Vagina (tissue), 2 donors: ENCODE measurements at places on chromosomes 6 and 20.
A peak's percentile ranks its signal among the peaks of the same experiment; 100 is the strongest.

DNA sequence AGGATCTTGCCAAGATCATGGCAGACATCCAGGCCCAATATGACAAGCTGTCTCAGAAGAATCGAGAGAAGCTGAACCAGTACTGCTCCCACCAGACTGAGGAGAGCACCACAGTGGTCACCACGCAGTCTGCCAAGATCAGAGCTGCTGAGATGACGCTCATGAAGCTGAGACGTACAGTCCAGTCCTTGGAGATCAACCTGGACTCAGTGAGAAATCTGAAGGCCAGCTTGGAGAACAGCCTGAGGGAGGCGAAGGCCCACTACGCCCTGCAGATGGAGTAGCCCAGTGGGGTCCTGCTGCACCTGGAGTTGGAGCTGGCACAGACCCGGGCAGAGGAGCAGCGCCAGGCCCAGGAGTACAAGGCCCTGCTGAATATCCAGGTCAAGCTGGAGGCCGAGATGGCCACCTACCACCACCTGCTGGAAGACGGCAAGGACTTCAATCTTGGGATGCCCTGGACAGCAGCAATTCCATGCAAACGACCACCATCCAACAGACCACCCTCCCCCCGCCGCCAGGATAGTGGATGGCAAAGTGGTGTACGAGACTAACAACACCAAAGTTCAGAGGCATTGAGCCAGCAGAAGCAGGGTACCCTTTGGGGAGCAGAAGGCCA lies 44.7 kb upstream of the GRM4 start:
- H3K4me1 ChIP-seq = no peaks in the 10 kb centered on the region
- H3K27me3 ChIP-seq = no peaks in the 10 kb centered on the region
- DNase-seq = peak; percentile 70
- H3K4me3 ChIP-seq = no peak overlapping the region
- H3K36me3 ChIP-seq = no peaks in the 10 kb centered on the region

DNA sequence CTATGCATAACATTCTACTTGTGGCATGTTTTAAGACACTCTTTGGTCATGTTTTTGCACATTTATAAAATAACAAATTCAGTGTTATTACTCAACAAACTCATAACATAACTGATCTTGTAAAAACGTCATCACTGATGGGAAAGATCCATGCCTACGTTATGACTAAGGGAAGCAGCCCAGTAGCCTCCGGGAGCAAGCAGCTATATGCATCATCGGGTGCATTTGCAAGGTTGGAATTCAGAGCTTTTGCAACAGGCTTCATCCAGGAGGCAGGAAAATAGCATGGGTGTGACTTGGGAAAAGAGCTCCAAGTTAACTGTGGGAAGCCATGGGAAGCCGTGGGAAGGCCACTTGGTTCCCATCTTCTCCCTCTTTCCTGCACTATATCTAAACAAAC lies 271.6 kb upstream of the SGK1 start:
- peak overlapping the region; percentile 66 for H3K27ac ChIP-seq
- no peaks in the 10 kb centered on the region for H3K27me3 ChIP-seq
- no peak overlapping the region for H3K4me3 ChIP-seq
- H3K4me1 ChIP-seq = peaks cover 9% of the 10 kb centered on the region
- no peaks in the 10 kb centered on the region for H3K36me3 ChIP-seq

GRCh38 chr6:108742041-108742440 lies 106.2 kb upstream of the ARMC2 start:
- H3K27me3 ChIP-seq = no peaks in the 10 kb centered on the region
- no peak overlapping the region for H3K4me3 ChIP-seq
- no peaks in the 10 kb centered on the region for H3K36me3 ChIP-seq
- H3K4me1 ChIP-seq = peaks cover 22% of the 10 kb centered on the region

GRCh38 chr20:51376111-51376510 lies 166.4 kb downstream of the NFATC2 start:
- no peaks in the 10 kb centered on the region for H3K27me3 ChIP-seq
- H3K4me1 ChIP-seq = peaks cover 8% of the 10 kb centered on the region
- no peaks in the 10 kb centered on the region for H3K36me3 ChIP-seq
- no peak overlapping the region for H3K4me3 ChIP-seq
- no peak overlapping the region for H3K27ac ChIP-seq

GRCh38 chr6:3750317-3751076 lies 1.0 kb downstream of the PXDC1 start:
- H3K36me3 ChIP-seq = no peaks in the 10 kb centered on the region
- peak overlapping the region; percentile 100 for H3K27ac ChIP-seq
- peak overlapping the region; percentile 100 for H3K4me3 ChIP-seq
- H3K27me3 ChIP-seq = no peaks in the 10 kb centered on the region

- no peak overlapping the region for H3K27ac ChIP-seq
- H3K27me3 ChIP-seq = no peaks in the 10 kb centered on the region
- peaks cover 49% of the 10 kb centered on the region for H3K4me1 ChIP-seq
- no peak for DNase-seq
These were observed 2.8 kb downstream of the TMEM14C start for GRCh38 chr6:10725716-10726115.

GRCh38 chr6:143449714-143450452 lies 612 bp downstream of the ADAT2 start:
- peak overlapping the region; percentile 73 for H3K4me3 ChIP-seq
- peaks cover 26% of the 10 kb centered on the region for H3K4me1 ChIP-seq
- no peaks in the 10 kb centered on the region for H3K36me3 ChIP-seq
- DNase-seq = no peak
- H3K27me3 ChIP-seq = no peaks in the 10 kb centered on the region
- H3K27ac ChIP-seq = peak overlapping the region; percentile 62

DNA sequence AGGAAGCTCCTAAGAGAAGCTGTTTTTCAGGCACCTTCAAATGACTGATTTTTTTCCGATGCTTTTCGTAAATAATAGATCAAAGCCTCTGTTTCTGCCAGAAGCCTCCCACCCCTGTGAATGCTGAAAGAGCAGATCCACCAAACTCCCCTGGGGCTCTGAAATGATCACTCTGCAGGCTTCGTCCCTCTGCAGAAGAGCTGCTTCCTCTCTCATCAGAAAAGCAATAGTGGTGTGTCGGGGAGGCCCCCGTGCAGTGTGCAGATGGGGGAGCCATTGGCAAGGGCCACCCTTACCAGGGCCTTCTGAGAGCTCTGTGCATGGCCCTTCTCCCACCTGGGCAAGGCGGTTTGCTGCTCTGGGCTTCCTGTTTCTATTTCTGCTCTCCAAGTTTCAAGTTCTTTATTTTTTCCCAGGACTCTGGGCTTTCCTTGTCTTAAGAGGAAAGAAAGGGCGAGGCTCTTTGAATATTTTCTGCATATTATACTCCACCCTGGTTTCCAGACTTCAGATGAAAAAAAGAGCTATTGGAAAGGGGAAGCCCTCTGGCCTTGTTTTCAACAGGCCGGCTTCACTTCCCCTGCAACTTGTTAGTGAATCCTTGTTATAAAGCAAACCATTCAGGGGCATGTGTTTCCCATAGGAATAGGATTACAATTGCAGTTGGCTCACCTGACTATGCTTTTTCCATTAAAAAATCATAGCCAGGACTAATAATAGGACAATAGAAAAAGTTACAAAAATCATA lies 155.2 kb downstream of the TTLL2 start:
- no peak overlapping the region for H3K27ac ChIP-seq
- H3K27me3 ChIP-seq = no peaks in the 10 kb centered on the region
- DNase-seq = no peak
- H3K4me3 ChIP-seq = no peak overlapping the region
- no peaks in the 10 kb centered on the region for H3K36me3 ChIP-seq

GRCh38 chr6:142332393-142333098 lies 30.7 kb downstream of the ADGRG6 start:
- no peak for DNase-seq
- no peak overlapping the region for H3K27ac ChIP-seq
- H3K27me3 ChIP-seq = no peaks in the 10 kb centered on the region
- no peaks in the 10 kb centered on the region for H3K4me1 ChIP-seq

DNA sequence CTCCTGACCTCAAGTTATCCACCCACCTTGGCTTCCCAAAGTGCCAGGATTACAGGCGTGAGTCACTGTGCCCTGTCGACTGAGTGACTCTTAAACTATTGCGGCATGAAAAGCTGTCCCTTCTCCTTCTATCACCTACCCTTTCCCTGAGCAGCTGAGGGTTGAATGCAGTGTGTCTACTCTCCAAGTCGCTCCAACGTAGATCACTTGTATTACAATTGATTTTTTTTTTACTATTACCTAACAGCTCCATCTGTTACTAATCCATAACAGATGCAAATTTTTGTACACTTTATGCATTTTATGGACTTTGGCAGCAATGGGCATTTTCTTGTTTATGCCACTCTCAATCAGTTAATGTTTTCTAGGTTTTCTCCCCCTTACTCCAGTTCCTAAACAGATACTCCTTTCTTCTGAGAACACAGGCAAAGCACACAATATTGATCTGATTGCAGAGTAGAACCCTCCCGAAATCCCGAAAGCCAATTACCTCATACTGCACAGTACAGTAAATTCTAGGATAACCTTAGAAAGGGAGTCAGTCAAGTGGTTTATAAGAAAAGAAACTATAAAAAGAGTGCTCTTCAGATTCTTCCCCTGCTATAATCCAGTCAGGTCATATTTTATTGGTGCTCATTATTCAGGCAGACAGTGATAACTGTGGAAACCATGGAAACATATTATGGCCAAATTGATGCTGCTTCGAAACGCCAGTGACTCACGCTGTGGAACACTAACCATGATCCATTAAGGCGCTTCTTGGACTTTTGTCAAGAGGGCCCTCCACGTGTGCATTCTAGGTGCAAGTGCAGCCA lies 273.0 kb downstream of the ADGB start:
- no peak for DNase-seq
- H3K27me3 ChIP-seq = no peaks in the 10 kb centered on the region
- no peak overlapping the region for H3K27ac ChIP-seq
- H3K4me1 ChIP-seq = peaks cover 8% of the 10 kb centered on the region

GRCh38 chr6:145087034-145087433 lies 648.3 kb downstream of the EPM2A start:
- no peaks in the 10 kb centered on the region for H3K36me3 ChIP-seq
- no peaks in the 10 kb centered on the region for H3K4me1 ChIP-seq
- no peak for DNase-seq

DNA sequence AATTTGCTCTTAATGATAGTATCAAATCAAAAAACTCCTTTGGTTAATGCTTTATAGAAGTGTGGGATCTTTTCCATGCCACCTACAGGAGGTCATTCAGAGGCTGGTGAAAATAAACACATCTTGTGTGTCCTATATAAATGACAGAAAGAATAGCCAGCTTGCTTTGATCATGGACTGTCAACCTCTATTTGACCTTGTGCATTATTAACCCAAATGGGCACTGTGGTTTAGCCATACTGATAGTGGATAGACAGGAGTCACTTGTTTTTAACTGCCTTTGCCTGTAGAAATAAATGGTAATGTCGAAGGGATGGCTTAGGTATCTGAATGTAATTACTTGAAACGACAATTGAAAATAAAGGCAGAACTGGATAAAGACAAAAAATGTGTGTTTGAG lies 123.8 kb downstream of the CDKAL1 start:
- no peaks in the 10 kb centered on the region for H3K27me3 ChIP-seq
- H3K4me1 ChIP-seq = peaks cover 26% of the 10 kb centered on the region
- DNase-seq = no peak
- H3K36me3 ChIP-seq = no peaks in the 10 kb centered on the region

- no peak for DNase-seq
- H3K36me3 ChIP-seq = no peaks in the 10 kb centered on the region
- H3K4me1 ChIP-seq = no peaks in the 10 kb centered on the region
- no peaks in the 10 kb centered on the region for H3K27me3 ChIP-seq
These were observed 16.7 kb downstream of the PDRG1 start for GRCh38 chr20:31934968-31935764.

- H3K4me1 ChIP-seq = no peaks in the 10 kb centered on the region
- no peak overlapping the region for H3K27ac ChIP-seq
- H3K27me3 ChIP-seq = no peaks in the 10 kb centered on the region
These were observed 490.3 kb downstream of the COL12A1 start for GRCh38 chr6:74715355-74716085.

DNA sequence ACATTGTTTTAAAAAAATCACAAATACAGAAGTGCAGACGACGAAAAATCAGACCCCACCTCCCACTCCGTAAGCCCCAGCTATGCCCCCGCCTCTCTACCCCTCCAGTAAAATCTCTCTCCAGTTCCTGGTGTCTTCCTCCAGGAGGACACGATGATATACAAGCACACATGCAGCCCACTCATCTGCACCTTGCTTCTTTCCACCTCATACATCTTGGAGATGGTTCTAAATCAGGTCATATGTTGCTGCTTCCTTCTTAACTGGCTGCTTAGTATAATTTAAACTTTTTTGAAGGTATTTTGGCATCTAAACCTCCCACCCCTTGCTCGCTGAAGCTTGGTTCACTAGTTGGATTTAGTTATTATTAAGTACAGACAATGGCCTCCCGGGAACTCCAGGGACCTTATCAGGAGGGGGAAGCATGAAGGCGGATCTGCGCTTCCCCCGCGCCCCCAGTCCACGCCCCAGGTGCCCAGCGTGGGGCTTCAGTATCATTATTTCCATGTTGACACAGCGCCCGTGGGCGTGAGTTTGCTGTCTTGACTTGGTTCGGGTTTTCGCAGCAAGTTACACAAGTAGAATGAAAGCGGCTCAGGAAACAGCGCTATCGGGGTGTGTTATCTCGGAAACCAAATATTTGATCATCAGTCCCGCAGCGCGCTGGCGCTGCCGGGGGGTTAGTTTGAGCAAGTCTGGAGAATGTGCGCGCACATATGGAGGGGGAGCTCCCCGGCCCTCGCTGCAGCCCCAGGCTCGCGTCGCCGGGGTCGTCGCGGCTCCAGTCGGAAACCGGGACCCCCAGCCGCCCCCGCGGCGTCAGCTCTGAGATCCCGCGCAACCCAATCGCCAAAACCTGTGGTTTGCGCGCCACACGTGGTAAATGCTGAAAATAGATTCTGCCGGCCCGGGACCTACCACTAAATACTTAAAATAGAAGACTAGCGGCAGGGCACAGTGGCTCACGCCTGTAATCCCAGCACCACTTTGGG lies 2.3 kb downstream of the BMP7 start:
- no peak overlapping the region for H3K4me3 ChIP-seq
- peak overlapping the region; percentile 48 for H3K27ac ChIP-seq
- no peaks in the 10 kb centered on the region for H3K36me3 ChIP-seq
- DNase-seq = no peak

GRCh38 chr6:55174211-55175026 lies at the start of gene HCRTR2:
HCRTR2 (plus strand) TSS chr6:55174515; CDS start chr6:55174588, 73 bp downstream.
- no peak within 1 kb of the TSS for H3K4me3 ChIP-seq
- no peaks in the 10 kb centered on the region for H3K27me3 ChIP-seq
- peaks cover 6% of the 10 kb centered on the region for H3K4me1 ChIP-seq
- no peak for DNase-seq
- H3K27ac ChIP-seq = no peak within 1 kb of the TSS

- H3K4me1 ChIP-seq = peaks cover 54% of the 10 kb centered on the region
- H3K4me3 ChIP-seq = no peak overlapping the region
- H3K27me3 ChIP-seq = no peaks in the 10 kb centered on the region
These were observed 8.7 kb downstream of the UBR2 start for GRCh38 chr6:42572523-42572922.
